Activated CD4-positive, alpha-beta memory T cell treated with anti-CD3 and anti-CD28 coated beads for 36 hours (primary cell): ENCODE measurements at places on chromosomes 16 and 17. TPM values are rescaled to one million over a fixed set of nuclear protein-coding genes. Genes with fewer than 3 reads are reported as not detected.

The PPY gene
- not detected for total RNA-seq

The FAM83G gene
- total RNA-seq, result 12.6 TPM

The MYH13 gene
- not detected for total RNA-seq

The CEP20 gene
- total RNA-seq, result 40.0 TPM

The SPEM3 gene
- not detected for total RNA-seq

The SLC22A31 gene
- 0.39 TPM for total RNA-seq

The TEKT3 gene
- total RNA-seq, result 0.33 TPM

The SOX8 gene
- 2.0 TPM for total RNA-seq

The LDAF1 gene
- 15.1 TPM for total RNA-seq

The SMPD3 gene
- total RNA-seq, result 0.07 TPM

The RHBDL3 gene
- 0.17 TPM for total RNA-seq

The CEP131 gene
- total RNA-seq, result 11.1 TPM

The SCN4A gene
- 0.75 TPM for total RNA-seq

The HBA2 gene
- not detected for total RNA-seq

The ASGR2 gene
- total RNA-seq, result not detected

The SULT1A2 gene
- total RNA-seq, result 0.24 TPM

The C16orf89 gene
- total RNA-seq, result not detected

The FLII gene
- 357 TPM for total RNA-seq

The SPATA32 gene
- 0.12 TPM for total RNA-seq
